ENCODE measurements at places on chromosomes 3 and 15.

DNA sequence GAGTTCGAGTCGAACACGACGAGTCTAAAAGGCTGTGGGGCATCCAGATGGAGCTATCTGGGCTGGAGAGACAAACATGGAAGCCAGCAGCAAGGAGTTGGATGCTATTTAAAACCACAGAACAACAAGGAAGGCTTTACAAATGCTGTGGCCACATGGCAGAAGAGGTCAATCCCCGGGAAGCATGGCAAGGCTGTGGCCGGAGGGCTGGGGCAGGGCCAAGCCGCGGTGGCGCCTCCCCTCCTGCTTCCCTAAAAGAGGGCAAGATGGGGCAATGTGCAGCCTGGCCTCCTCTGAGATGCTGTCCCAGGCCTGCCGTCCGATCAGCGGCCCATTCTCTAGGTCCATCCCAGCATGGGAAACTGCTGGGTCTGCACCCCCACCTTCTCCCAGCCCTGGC is 139.1 kb downstream of the SRGAP3 start:
- no peak for DNase-seq

GRCh38 chr3:30778933-30779332 is 115.5 kb downstream of the GADL1 start:
- DNase-seq, result no peak

GRCh38 chr3:171347301-171348039 is 112.7 kb downstream of the TNIK start:
- no peak for DNase-seq

DNA sequence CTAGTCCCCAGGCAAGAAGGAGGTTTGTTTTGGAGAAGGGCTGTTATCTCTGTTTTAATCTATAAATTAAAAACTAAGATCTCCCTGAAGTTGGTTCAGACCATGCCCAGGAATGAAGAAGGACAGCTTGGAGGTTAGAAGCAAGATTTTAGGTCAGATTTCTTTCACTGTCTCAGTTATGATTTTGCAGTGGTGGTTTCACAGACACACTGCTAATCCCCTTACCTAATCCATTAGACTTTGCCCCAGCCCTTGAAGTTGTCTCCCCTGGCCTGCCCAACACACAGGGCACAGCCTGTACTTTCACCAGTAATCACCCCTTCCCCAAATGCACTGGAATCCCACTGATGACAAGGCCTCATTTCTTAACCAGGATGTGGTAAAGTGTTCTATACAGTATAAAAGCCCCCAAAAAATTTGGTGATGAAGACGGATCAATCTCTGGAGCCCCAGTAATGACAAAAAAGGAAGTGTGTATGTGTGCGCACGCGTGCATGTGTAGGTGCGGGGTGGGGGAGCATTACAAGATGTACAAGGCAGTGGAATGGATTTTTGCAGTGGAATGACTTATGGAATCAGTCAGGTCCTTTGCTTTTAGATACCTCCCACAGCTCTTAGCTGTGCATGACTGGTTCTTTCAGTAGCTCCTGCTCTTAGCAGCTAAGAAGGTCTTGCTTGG is 73.1 kb upstream of the TERB2 start:
- no peak for DNase-seq

DNA sequence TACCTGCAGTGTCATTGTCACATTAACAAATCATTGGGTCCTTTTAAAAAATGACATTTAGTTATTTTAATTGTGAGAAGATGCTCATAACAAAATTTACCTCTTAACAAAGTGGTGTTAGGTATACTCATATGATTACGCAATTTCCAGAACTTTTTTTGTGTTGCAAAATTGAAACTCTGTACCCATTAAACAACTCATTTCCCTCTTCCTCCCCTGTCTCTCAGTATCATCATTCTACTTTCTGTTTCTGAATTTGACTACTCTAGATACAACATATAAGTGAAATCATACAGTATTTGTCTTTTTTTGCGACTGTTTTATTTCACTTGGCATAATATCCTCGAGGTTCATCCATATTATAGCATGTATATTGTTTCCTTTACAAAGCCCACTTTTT is 58.7 kb upstream of the CHST2 start:
- DNase-seq, result no peak

DNA sequence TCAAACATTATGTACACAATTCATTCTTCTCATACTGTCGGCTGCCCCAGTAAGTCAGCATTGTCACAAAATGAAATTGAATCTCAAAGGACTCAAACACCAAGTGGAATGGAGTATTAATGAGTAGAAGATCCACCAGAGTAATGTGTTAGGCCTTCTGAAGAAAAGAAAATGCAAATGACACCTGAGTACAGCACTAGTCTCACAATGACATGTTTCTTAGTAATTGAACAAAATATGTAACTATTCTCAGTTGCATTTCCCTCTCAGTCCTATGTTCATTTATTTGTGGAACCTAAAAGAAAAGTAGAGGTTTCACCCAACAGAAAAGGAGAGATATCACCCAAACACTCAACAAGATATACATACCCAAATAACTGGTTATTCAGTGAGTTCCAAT is 283.9 kb upstream of the THBS1 start:
- DNase-seq, result no peak

DNA sequence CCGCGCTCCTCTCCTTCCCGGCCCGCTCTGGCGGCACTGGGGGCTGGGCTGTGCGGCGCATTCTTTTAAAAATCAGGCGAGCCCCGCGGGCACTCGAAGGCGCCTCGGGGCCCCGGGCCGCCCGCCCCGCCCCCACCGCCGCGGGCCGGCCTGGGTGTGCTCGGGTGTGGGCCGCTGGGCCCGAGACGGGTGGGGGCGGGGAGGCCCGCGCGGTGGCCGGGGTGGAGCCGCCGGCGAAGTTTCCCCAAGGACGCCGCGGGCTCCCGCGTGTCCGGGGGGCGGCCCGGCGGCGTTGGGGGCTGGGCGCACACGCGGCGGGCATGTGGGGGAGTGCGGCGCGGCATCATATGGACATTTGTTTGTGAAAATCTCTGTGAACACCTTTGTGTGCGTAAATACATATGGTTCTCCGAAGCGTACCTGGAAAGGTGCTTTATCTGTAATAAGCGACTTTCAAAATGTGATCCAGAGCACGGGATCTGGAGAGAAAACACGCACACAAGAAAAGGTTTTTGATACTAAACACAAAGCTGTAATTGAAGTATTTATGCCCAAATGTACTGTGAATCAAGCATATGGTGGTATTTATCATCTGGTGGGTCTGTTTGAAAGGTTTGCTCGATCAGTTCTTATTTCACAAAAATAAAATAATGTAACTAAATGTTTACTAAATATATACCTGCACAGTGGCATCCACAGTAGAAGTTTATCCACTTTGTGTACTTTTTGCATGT is 612 bp upstream of the TBL1XR1 start:
- no peak for DNase-seq

DNA sequence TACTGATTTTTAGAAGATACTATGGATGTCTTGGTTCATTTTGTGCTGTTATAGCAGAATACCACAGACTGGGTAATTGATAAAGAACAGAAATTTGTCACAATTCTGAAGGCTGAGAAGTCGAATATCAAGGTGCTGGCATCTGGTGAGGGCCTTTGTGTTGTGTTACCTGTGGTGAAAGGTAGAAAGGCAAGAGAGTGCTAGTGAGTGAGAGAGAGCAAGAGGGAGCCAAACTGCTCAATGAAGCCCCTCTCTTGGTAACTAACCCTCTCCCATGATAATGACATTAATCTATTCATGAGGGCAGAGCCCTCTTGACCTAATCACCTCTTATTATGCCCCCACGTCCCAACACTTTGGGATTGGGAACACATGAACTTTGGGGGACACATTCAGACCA is 31.3 kb downstream of the PDCD6IP start:
- DNase-seq, result no peak

DNA sequence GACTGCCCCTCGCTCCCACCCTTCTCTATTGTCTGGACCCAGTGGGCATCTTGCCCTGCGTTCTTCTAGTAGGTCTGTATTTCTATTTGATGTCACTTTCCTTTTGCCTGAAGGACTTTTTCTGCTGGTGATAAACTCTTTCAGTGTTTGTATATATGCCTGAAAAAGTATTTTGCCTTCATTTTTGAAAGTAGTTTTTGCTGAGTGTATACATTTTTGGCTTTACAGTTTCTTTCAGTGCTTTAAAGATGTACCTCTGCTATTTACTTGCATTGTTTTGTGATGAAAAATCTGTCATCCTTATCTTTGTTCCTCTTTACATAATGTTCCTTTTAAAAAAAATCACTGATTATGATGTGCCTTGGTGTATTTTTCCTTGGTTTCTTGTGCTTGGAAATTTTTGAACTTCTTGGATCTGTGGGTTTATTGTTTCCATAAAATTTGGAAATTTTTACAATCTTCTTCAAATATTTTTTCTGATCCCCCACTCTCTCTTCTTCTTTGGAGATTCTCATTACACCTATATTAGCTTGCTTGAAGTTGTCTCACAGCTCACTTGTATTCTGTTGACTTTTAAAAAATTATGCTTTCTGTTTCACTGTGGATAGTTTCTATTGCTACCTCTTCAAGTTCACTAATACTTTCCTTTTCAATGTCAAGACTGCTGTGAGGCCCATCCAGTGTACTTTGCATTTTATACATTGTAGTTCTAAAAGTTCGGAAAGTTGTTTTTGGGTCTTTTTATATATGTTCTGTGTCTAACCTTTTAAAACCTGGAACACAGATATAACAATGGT is 67.8 kb downstream of the RGMA start:
- DNase-seq, result no peak

GRCh38 chr3:73601481-73601880 is 23.3 kb downstream of the PDZRN3 start:
- DNase-seq, result no peak

DNA sequence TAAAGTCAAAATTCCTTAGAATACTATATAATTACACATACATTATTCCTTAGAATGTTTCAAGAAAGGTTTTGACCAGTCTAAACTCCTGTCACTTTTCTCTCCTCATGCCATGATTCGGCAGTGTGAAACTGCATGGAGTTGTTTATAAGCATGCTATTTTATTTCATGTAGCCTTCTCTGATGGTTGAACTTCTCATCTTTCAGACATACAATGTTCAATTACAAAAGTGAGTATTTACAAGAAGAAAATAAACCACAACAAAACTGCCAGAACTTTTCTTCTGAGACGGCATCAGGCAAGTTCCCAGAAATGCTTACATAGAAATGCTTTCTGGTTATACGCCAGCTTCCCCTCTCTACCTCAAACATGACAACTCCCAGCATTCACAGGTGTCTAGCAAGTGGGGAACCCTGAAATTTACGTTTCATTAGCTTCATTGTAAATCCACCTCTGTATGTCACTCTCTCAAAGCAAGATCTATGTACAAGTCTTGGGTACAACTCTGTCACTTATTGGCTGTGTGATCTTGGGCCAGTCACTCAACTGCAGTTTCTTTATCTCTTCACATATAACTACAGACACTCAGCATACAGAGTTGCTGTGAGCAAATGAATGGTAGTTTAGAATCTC is 42.7 kb downstream of the HDGFL3 start:
- DNase-seq, result no peak

DNA sequence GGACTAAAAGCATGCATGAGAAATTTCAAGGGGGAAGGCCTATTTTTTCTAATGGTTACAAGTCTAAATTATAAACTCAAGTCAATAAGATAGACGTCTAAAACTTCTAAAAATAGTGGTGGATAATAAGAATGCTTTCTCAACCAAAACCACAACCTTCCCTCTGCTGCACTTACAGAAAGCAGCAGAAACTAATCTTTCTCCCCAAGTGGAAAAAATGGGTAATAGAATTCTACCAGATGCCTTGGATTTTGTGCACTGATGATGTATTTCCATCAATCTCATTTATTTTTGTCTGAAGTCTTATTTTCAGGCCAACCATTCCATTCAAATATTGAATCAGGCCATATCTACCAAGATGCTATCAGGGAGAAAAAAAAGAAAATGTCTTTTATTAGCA is 344.7 kb downstream of the NEK10 start:
- DNase-seq, result no peak

DNA sequence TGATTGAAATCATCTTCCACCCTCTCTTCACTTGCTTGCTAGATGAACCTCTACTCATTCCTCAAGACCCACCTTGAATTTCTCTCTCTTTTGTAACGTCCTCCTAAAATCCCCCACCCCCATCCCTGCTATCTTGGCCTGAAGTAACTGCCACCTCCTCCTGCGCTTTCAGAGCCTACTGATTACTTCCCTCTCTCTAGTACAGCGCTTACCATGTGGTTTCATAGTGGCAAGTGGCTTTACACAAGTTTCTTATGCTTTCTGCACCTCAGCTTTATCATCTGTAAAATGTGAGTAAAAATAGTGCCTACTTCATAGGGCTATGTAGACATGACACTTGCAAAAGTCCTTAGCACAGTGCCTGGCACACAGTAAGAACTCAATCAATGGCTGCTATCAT is 28.7 kb upstream of the DAZL start:
- DNase-seq, result no peak

- no peak for DNase-seq
These were observed 980 bp downstream of the PARP9 start for GRCh38 chr3:122562923-122563716.

- no peak for DNase-seq
These were observed 177.5 kb downstream of the TCF12 start for GRCh38 chr15:57095896-57096295.

DNA sequence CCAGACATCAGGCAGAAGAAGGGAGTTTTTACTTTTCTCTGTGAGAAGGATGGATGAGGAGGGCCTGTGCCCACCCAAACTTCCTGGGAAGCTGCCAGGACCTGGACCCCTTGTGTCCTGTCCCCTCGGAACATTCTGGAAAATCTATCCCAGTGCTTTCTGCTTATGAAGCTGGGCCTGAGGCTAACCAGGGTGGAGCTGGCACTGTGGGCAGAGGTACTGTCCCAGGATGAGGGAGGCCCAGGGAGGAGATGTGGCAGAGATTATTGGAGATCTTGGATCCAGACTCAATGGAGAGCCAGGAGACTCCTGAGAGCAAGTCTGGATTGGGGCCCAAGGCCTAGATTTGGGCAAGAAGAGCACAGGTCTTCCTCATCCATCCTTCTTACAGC is 44.4 kb downstream of the SPSB4 start:
- no peak for DNase-seq

DNA sequence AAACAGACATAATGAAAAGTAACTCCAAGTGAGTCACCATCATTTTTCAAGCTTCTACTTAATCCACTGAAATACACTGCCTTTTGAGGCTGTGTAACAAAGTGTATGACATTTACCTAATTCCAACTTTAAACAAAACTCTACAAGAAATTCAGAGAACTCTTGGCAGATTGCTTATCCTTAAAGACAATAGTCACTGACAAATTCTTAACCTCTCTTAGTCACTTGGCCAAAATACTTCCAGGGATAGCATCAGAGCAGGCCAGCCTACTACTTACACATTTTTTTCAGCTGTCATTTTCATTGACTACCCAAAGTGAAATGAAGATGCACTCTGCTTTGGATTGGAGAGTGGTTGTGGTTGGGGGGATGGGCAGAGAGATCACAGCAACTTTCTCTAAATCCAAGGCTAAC is 3.6 kb downstream of the WWTR1 start:
- DNase-seq, result no peak

DNA sequence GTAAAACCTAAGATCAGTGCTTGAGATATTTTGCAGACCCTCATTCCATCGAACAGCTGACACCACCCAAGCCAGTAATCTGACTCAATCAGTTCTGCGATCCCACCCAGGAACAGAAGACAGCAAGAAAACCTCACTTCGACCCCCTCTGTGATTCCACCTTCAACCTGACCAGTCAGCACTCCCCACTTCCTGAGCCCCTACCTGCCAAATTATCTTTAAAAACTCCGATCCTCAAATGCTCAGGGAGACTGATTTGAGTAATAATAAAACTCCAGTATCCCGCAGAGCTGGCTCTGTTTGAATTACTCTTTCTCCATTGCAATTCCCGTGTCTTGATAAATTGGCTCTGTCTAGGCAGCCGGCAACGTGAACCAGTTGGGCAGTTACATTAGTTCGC is 25.7 kb upstream of the CLDN16 start:
- no peak for DNase-seq

- peak; percentile 7 for DNase-seq
These were observed 15.2 kb downstream of the SSUH2 start for GRCh38 chr3:8629151-8630021.

Data from HEK293T (cell line).